ENCODE measurements at places on chromosomes 3 and 15.

DNA sequence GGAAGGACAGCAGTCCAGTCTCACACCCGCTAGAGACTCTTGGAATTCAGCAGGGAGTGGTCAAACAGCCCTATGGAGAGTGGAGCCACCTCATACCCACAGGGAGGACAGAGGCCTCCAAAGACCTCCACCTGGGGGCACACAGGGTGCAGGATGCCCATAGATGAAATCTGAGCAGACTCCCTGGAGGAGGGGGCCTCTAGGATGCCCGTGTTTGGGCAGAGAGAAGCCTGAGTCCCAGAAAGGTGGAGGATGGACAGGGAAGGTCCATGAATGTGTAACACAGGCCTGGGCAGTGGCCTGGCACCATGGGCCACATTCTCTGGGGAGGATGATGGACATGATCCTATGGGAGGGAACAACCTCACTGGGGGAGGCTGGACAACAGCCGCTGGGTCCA, 21.7 kb downstream of the DUSP7 start:
- no peak for DNase-seq

GRCh38 chr3:170346481-170347392, 10.8 kb upstream of the SKIL start:
- no peak for DNase-seq

DNA sequence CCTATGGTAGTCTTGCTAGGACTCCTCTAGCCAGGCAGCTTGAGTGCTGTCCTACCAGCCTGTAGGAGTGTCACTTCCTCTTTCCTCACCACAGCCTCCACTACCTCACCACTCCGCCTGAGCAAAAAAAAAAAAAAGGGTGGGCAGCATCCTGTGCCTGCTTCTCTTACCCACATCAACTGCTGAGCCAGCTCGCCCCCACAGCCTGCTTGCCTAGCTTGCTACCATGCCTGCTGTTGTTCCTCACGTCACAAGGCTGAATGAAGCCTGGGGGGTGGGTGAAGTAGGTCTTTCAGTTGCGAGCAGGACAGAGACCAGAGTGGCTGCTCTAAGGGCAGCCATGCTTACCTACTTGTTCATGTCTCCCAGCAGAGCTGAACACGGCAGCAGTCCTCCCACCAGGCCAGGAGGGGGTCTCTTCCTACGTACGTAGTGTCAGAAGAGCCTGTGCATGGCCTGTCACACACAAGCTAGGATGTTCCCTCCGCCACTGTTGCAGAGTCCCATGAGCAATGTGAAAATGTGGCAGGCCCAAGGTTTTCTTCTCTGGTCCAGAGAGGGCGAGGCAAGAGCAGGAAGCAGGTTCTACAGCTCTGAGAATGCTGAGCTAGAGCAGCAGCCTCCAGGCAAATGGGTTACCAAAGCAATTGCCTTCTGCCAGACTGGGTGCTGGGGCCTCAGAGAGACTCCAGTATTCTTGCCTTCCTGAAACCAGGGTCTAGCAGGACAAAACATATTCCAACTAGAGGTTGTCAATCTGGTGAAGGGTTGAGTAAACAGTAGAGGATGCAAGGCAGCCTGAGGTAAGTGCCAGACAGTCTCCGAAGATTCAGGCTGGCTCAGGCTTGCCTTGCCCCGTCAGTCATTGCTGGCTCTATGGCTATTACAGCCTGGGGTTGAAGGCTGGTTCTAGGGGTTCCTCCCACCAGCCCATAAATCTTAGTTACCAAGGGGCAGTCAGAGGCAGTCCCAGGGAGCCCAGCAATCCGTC, 8.1 kb downstream of the PPM1M start:
- DNase-seq: peak; percentile 75

DNA sequence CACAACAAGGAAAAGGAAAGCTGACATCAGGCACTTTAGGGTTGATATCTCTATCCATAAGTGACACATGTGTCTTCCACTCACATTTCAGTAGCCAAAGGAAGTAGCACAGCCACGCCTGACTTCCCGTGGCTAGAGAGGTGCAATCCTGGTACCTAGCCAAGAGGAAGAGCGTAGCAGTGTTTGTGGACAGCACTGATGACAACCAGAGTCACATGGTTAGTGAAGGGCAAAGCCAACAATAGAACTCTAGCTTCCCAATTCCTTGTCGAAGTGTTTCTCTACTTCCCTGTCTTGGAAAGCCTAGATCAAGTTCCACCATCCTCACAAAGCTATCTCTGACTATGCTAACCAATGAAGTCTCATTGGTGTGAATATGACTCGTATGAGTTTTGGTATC, 189.2 kb downstream of the RSL24D1 start:
- DNase-seq: no peak

- DNase-seq: no peak
Observed at GRCh38 chr3:73021301-73021835, 24.8 kb downstream of the PPP4R2 start.

DNA sequence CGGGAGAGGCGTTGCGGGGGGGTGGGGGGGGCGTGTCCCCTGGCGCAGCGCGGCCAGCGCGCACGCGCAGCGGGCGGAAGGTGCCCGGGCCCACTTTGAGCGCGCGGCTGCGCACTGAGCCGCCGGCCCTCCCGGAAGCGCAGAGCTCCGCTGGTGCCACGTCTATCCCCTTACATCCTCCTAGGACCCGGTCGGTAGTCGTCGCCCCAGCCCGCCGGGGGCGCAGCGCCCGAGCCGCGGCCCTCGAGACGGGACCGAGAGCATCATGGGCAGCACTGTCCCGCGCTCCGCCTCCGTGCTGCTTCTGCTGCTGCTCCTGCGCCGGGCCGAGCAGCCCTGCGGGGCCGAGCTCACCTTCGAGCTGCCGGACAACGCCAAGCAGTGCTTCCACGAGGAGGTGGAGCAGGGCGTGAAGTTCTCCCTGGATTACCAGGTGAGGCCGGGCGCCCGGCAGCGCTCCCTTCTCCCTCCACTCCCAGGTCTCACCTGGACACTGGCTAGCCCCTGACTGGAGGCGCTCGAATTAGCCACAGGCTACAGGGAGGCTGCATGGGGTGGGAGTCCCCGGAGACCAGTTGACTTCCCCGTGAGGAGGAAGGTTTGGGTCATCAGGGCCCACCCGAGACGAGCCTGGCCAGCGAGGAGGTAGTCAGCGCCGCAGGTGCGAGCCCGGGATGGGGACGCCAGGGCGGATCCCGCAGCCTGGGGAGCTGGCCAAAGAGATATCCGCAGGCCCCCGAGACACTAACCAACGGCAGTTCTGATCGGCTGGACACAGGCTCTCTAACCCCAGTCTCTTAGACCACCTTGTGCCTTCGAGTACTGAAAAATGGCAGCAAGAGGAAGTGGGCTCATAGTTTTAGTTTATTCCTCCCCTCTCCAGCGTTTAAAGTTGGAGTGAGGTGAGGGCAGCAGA, at the start of gene TMED3:
Gene TMED3, plus strand, starts transcription at position 128 of the 916 bp plus-strand sequence. Its CDS starts 138 bp downstream, at position 266.
- peak; percentile 65 for DNase-seq

DNA sequence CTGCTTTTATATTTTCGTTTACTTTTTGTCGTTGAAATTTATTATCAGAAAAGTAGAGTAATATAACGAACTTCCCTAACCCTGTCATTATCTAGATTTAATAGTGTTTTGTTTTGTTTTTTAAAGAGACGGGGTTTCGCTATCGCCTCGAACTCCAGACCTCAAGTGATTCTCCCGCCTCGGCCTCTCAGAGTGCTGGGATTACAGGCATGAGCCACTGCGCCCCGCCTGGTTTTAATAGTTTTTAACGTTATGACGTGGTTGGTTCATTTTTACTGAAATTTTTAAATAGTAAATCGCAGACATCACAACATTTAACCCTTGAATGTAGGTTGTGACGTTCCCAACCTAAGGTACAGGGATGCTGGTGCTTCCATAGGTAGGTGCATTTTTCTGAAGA, 1.0 kb downstream of the NGRN start:
- no peak for DNase-seq

DNA sequence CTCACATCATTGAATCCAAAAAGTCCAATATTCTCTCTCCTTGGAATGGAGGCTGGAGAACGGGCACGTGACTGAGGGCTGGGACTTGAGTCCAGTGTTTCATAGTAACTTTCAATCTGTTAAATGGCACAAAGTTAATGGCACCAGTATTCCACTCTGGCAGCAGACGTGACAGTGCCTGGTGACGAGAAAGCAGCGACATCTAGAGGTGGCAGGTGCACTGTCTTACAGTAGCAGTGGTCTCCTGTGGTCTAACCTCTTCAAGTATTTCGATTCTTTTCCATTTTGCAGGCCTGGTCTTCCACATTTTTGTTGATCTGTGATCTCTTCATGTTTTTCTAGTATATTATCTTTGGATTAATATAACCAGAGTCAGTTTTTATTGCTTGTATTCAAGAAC, 107.1 kb downstream of the OXSM start:
- DNase-seq: no peak
